ENCODE measurements at places on chromosomes 11 and 22. TPM values are rescaled to one million over a fixed set of nuclear protein-coding genes. Genes with fewer than 3 reads are reported as not detected.
A peak's percentile ranks its signal among the peaks of the same experiment; 100 is the strongest.

The OR5A1 gene
- total RNA-seq, result not detected

The PACSIN3 gene
- total RNA-seq, result 5.3 TPM

The DRD4 gene
- total RNA-seq, result 0.39 TPM

The GAB4 gene
- total RNA-seq, result not detected

The C11orf91 gene
- total RNA-seq, result not detected

The OR10A2 gene
- not detected for total RNA-seq

DNA sequence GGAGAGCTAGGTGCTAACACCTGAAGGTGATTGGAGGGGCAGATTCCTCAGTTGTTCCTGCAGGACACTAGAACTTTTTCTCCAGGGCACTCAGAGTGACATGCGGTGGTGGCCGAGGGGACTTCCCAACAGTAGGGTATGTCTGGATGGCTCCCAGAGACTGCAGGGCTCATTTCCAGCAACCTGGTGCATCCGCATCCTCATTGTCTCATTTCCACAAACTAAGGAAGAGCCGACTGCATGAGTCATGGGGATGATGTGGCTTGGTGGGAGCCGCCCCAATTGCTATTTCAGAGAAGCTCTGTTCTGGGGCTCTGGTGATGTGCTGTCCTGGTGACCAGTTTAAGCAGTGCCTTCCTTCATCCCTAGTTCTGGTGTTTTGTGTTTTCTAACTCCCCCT is 2.8 kb upstream of the ROBO4 start:
- no peak for DNase-seq

- DNase-seq, result no peak
Observed at GRCh38 chr11:83571302-83571701, 285.1 kb upstream of the CCDC90B start.

DNA sequence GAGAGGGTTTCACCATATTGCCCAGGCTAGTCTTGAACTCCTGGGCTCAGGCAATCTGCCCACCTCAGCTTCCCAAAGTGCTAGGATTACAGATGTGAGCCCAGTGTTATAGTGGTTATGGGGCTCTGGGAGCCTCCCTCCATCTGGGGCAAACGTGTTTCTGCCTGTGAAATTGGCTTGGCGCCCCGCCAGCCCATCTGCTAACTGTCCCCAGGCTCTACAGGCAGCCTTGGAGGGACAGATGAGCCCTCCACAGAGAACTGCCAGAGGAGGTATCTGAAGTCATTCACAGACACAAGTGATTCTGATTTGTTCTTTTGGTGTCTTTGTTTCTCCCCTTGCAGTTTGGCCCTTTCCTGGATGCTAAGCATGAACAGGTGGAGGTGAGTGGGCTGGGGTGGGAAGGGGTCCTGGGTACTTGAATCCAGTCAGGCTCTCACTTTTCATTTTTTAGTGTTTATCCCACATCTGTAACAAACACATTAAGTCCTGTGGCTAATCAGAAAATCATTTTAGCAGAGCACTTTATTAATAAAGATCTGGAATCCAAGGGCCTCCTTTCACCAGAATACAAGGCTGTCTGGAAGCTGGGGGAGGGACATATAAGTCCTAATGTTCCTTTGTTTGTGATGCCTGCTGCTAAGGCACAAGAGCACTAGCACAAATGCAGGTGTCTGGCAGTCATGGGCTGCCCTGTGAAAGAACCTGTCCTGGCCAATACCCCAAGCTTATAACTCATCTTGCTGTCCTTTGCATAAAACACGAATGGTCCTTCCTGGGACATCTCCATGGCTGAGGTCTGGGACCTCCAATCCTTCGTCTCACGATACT is 25.7 kb upstream of the CDC42EP2 start:
- DNase-seq, result no peak

- no peak for DNase-seq
Observed at GRCh38 chr22:48749555-48750227, 1078.0 kb downstream of the BRD1 start.

GRCh38 chr11:118002010-118002540 is 15.9 kb downstream of the IL10RA start:
- peak; percentile 84 for DNase-seq

DNA sequence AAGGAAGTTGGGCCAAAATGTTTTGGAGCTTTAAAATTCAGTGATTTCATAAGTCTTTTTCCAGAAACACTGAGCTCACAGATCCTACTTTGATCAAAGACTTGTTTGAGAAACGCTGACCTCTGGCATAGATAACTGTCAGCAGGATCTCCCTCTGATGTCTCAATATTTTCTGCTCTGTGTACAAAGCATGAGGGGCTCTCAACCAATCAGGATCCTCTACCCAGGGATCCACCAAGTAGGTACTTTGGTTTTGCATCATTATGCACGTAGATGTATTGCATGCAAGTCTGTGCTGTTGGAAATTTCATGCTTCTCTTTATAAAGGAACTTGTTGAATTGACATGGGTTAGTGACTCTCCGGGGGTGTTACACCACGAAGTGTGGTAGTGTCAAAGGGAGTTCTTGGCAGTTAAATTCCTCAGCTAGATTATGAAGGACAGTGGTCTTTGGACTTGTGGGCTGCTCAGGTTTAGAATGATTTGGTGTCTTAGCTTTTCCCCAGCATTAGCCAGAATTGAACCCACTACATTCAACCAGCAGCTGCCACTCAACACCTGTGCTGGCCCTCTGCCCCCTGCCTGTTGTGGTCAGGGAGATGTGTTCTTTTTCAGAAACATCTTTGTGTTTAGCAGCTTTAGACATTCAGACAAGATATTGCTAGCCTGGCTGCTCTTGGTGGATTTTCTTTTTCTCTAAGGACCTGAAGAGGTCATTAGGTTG is 1.7 kb upstream of the DIXDC1 start:
- no peak for DNase-seq

DNA sequence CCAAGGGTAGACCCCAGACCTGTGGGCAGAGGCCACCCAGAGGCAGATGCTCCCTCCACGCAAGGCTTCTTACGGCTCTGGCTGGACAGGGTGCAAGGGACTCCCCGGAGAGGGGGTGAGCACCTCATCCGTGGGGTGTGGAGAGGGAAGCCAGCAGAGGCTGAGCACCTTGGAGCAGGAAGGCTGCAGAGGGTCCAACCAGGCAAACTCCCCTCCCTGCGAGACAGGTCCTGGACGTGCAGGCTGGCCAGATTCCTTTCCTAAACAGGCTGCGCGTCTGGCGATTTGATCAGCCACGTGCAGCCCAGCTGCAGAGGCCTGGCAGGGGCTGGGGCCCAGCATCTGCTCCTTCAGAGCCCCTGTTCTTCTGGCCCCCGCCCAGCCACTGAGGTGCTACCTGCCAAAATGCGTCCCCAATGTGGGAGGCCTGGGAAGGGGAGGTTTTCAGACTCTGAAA is 49.3 kb downstream of the WNT11 start:
- no peak for DNase-seq

- no peak for DNase-seq
Observed at GRCh38 chr11:8106679-8107078, 25.7 kb downstream of the TUB start.

GRCh38 chr22:22897947-22898346 is 10.3 kb downstream of the IGLL5 start:
- DNase-seq, result no peak

- DNase-seq, result no peak
Observed at GRCh38 chr11:105937331-105937730, 84.7 kb downstream of the MSANTD4 start.

DNA sequence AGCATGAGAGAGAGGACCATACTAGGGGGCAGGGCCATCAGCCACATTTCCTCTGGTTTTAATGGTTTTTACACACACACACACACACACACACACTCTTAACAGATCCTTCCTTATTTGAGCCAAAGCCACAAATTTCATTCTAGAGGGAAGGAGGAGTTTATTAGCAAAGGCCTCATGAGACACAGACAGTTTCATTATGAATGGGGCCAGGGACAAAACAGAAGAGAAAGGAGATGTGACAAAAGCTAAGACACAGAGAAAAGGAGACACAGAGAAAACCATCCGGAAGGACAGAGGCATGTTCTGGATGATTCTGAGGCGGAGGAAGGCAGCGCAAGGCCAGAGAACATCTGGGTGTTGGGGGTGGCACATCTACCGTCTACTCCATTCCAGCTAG is 32.2 kb upstream of the ARFGAP3 start:
- peak; percentile 10 for DNase-seq

DNA sequence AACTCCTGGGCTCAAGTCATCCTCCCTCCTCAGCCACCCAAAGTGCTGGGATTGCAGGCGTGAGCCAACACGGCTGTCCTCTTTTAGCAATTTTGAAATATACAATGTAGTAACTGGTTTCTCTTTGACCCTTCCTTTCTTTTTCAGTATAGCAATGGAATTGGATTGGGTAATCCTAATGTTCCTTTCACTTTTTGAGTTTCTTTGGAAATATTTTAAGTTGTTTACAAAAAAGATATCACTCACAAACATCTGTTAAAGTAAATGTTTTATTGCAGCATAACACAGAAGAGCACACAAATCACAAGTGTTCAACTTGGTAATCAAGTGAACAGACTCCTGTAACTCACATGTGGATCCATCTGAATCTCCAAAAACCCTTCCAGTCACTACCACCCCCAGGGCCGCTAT is 44.6 kb upstream of the EP300 start:
- DNase-seq, result no peak

GRCh38 chr11:123292647-123293046 is 97.6 kb upstream of the CLMP start:
- DNase-seq, result no peak

- DNase-seq, result no peak
Observed at GRCh38 chr11:86185381-86185750, 59.2 kb upstream of the EED start.
